Omental fat pad (tissue), 4 donors: ENCODE measurements at places on chromosomes 4 and X.
A peak's percentile ranks its signal among the peaks of the same experiment; 100 is the strongest.

DNA sequence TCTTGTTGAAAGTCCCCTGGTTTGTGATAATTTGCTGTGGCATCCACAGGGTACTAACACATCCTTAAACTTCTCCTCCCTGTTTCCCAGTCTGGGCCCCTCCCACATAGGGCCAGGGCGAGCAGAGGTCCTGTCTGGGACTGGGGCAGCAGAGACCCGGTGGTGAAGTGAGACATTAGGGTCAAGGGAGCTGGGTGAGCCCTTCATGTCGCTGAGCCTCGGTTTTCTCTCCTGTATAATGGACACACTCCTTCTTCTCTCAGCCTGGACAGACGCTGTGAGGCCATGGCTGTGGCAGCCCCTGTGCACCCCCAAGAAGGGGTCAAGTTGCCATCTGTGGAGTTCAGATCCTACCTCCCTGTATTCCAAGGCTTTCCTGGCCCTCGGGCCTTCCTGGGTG, 33.0 kb upstream of the HMX1 start:
- no peak for DNase-seq

DNA sequence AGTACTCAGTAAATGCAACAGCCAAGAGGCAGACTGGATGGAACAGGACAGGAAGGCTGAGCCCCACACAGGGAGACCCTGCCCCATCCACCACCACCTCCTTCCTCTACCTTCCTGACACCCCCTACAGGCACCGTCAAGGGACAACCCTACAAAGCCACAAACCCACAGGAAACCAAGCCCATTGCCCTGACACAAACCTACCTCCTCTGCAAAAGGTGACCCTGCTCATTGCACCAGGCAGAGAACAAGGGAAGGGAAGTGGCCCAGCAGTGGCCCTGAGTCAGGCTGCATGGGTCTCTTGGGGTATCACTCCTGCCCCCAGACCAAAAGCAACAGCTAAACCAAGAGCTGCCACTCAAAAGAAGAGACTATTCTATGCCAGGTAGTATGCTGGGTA, 21.0 kb downstream of the JAKMIP1 start:
- DNase-seq: no peak

DNA sequence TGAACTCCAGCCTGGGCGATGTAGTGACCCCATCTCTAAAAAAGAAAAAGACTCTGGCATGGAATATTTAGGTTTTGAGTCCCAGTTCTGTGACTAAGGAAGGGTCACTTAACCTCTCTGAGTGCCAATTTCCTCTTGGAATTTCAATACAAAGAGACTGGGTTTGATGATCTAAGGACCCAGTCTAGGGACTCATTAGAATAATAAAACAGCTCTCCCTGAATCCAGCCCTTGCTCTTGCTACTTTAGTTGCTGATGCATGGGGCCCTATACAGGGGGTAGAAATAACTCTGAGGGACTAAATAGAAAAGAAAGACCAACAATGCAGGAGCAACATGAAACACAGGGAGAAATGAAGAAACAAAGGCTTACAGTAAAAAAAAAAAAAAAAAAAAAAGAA, 12.6 kb downstream of the C4orf54 start:
- DNase-seq: no peak

DNA sequence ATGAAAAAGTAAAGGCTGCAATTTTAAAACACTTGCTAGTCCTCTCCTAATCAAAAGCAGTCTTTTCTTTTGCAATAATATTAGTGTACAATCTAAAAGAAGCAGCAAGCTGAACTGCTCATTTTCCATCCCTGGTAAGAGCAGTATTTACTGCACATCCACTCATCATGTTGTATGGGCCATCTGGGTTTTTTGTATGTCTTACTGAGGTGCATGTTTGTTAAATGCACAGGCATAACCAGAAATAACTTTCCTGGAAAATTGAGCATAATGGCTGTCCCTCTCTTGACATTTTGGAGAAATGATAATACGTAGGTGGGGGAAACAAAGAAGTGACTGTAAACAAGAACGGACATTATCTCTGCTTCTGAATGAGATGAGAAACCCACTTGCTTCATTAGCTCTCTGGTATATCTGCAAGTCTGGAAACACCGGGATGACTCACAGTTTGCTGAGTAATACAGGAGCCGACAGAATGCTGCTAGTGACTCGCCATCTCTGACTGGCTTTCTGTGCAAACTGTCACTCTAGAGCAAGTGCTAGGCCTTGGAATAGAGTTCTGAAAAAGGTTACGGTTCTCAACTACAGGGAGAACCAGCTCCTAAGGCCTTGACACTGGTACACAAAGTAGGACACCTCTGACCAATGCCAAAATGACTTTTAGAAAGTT, 85.7 kb upstream of the MTM1 start:
- DNase-seq: peak; percentile 29

- no peak for DNase-seq
Measured at GRCh38 chrX:44344194-44344593, 722 bp upstream of the EFHC2 start.

GRCh38 chrX:17441965-17442364, 67.0 kb downstream of the NHS start:
- DNase-seq: no peak

DNA sequence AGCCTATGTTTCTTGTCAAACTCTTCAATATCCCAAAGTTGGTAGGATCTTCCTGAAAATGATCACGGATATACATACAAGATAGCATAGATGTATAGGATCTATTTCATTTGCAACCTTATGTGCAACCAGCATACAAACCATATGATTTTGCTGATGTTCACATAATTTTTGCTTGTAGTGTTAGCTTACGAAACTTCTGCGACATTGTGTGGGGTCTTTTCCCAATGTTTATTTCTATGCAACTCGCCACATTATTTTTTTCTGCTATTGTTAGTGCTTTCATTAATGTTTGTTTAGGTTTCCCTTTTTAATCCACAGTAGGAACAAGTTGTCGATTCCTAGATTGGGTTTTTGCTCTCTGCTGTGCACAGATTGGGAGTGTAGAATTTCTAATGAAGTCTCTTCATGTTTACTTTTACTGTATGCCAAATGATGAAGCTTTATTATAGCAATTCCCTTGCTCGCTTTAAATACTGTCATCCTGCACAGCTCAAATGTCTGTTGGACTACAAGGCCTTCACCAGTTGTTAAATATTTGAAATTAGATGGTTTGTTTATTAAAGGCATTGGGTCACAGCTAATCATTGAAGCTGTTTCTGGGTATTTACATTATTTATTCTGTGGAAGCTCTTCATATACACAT, 257.6 kb upstream of the PCDH7 start:
- no peak for DNase-seq

DNA sequence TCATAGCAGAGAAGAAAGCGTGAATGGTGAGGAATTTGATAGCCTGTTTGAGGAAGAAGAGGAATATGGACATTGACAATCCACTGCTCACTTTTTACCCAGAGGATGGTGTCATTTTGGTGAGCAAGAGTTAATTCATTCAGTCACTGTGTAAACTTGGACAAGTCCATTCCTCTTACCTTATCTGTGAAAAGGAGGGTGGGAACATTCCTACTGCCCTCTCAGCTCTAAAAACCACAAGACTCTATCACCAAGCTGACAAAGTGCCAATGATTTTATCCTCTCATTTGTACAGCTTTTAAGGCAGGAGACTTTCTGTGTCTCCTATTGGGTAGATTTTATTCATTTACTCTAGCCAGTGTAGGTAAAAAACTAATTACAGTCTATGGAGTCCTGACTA, 103.8 kb downstream of the LUZP4 start:
- DNase-seq: no peak

- DNase-seq: no peak
Measured at GRCh38 chrX:87067795-87068369, 449.7 kb upstream of the KLHL4 start.

DNA sequence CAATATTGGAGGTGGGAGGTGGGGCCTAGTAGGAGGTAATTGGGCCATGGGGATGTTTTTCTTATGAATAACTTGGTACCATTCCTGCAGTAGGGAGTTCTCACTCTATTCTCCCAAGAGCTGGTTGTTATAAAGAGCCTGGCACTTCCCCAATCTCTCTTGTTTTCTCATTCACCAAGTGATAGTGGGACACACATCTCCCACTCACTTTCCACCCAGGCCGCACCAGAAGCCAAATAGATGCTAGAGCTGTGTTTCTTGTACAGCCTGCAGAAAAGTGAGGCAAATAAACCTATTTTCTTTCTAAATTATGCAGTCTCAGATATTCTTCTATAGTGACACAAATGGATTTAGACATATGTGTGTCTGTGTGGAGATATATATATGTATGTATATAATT, 117.6 kb downstream of the ANKRD50 start:
- DNase-seq: no peak

- DNase-seq: no peak
Measured at GRCh38 chrX:47797084-47797483, 39.6 kb upstream of the ZNF81 start.

DNA sequence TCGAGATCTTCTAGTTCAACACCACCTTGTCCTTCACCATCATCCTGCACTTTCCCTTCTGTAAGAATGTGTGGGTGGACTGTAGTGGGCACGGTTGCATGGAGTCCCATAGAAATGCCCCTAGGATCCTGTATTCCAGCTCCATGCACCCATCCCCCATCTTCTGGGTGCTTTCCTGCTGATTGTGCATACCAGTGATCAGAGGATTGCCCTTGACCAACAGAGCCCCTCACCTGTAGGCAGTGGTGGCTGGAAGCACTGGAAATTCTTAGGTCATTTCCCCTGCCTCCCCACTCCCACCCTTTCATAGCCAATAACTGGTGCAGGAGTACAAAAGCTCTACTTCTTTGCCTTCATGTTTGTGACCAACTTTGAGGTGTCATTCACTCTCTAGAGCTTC, 213.4 kb upstream of the ARSJ start:
- no peak for DNase-seq

DNA sequence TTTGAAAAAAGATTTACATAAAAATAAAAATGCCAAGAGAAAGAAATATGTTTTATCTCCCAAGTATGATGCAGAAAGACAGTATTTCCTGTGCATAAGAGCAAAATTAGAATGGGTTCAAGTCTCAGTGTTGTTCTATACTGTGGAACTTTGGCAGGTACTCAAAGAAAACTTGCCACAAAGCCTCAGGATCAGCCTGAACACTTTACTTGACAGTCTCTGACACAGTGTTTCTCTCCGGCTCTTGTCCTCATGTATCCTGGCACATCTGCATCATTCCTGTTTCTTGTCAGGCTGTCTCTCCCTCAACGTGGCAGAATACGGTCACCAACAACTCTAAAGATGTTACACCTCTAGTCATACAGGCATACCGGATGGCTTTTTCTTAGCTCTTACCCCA, 273.7 kb downstream of the ARHGAP24 start:
- no peak for DNase-seq

DNA sequence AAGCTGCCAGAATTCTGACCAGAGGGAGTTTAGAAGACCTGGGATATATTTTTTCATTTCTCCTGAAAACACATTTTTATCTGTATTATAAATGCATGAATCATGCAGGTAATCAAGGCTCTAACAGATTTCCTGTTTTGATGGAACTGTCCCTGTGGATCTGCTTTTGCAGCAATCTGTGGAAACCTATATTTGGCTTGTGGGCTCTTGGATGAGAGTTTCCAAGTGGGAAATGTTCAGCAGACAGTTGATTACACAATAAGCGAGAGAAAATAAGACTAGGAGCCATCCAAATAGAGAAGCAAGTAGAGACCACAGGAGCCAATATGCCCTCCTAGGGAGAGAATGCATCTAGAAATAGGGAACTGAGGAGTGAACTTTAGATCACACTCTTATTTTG, 105.0 kb downstream of the NDST3 start:
- no peak for DNase-seq

- DNase-seq: no peak
Measured at GRCh38 chr4:103204111-103204510, 6.0 kb upstream of the CENPE start.

GRCh38 chr4:116878280-116878679, 207.1 kb downstream of the TRAM1L1 start:
- no peak for DNase-seq

DNA sequence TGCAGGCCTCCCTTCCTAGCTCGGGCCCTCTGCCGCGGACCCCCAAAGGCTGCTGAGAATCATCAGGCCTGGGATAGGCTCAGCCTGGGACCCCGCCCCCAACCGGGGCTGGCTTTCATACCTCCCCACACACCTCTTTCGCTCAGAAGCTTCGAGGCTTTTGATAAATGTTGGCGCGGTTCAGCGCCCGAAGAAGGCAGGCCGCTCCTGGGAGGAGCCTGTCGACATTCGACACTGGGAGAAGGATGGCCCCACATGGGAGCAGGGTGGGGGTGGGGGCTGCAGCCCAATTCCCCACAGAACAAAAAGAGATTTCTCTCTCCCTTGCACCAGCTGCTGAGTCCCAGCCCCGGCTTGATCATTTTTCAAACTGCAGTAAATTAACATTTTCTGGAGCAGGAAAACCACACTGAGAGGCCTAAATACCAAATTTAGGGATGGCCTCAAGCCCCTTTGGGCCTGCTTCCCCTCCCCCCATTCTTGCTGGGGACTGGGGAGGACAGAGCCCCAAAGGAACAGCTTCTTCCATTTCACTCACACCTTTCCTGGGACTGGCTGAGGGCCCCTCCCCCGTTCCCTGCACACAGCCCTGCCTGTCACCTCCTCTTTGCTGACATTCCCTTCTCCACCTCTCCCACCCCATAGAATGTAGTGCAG, 112.9 kb upstream of the PJA1 start:
- DNase-seq: no peak

- no peak for DNase-seq
Measured at GRCh38 chrX:134407065-134407376, 52.9 kb upstream of the HPRT1 start.

GRCh38 chr4:123480706-123481418, 84.3 kb downstream of the SPRY1 start:
- DNase-seq: no peak

DNA sequence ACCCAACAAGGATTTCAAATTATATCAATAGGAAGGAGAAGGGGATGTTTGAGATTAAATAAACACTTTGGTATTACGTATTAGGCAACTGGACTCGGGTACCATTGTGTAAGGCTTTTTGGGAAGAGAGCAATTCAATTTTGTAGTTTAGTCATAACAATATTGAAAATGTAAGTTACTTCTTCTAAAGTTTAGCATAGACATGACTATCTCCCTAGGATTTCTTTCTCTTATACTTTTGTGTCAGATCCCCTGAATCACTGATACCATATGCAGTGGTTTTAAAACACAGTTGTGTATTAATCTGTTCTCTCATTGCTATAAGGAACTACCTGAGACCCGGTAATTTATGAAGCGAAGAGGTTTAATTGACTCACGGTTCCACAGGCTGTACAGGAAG, 123.8 kb upstream of the FAM9C start:
- no peak for DNase-seq

DNA sequence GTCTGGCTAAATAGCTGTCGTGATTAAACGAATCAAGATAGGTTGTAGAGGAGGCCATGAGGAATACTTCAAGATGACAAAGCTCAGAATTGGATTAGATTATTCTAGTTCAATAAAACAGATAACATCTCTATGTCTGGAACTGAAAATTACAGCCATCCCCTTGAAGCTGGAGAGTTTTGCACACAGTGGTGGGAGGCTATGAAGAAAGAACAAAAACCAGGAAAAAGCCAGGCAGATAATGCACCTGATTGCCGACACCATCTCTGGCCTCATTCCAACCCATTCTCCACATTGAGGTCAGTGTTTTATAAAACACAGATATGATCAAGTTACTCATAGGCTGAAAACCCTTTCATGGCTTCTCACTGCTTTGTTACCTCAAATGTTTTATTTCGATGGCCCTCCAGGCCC, 188.3 kb downstream of the RASL11B start:
- no peak for DNase-seq

- no peak for DNase-seq
Measured at GRCh38 chrX:118736394-118737010, 9.1 kb downstream of the IL13RA1 start.
